ENCODE measurements at places on chromosomes 11 and 22. TPM values are rescaled to one million over a fixed set of nuclear protein-coding genes. Genes with fewer than 3 reads are reported as not detected.

ACR gene
- total RNA-seq = 4.5 TPM

KRTAP5-7 gene
- 0.39 TPM for total RNA-seq

DNA sequence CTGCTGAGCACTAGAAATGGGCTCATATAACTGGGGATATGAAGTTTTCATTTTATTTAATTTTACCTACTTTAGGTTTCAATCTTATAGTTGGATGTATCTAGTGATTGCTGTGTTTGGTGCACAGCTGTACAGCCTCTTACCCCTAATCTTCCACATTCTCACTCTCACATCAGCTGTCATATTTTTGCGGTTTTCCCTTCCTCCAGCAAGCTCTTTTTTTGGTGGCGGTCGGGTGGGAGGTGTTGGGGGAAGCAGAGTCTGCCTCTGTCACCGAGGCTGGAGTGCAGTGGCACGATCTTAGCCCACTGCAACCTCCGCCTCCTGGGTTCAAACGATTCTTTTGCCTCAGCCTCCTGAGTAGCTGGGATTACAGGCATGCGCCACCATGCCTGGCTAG lies 445.1 kb upstream of the ISX start:
- DNase-seq = no peak

DEFB131B gene
- total RNA-seq = not detected

DNA sequence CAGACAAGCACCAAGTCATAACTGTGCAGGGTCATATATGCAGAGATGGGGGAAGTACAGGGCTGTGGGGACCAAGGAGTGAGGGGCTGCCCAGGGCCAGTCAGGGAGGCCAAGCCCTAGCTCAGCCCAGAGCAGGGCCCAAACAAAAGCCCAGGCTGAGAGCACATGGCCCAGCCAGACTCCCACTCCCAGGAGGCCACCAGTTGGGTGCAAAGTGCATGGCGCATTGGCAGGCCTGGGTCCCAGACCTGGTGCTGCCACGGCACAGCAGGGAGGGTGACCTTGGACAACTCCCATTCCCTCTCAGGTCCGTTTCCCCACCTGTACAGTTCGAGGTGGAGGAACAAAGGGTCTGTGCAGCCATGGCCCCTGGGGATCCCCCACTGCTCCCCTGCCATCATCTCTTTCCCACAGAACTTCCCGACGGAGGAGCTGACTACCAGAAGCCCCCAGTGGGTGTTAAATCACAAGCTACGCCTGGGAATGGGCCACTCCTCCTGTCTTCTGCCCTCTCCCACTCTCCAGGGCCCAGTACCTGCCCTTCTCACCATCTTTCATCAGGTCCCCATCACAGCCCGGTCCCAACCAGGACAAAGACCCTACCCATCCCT lies 608 bp downstream of the NIPSNAP1 start:
- DNase-seq = no peak

DNA sequence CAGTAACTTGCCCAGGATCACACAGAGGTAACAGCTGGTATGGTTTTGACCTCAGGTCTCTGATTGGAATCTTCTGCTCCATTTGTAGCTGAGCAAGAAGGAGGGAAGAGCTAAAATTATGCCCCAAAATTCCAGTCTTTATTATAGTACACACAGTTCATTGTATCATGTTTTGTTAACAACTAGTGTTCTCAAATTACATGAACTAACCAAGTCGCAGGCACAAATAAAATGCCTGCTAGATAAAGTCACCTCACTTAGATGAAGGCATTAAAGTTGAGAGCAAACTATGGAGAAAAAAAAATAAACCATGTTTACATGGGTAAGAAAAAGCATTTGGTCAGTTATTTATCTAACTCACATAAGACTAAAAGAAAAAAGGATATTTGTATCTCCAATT lies 58.8 kb downstream of the PDGFD start:
- no peak for DNase-seq

- DNase-seq = no peak
Measured at GRCh38 chr22:44954149-44954548, 55.7 kb downstream of the PHF21B start.

GRCh38 chr11:5007561-5007960 lies 12.9 kb downstream of the OR51L1 start:
- DNase-seq = no peak
